ENCODE measurements at places on chromosomes 3 and 15.

- no peak for DNase-seq
- no peak overlapping the region for H3K4me3 ChIP-seq
- no peak overlapping the region for H3K27ac ChIP-seq
- H3K4me1 ChIP-seq = peaks cover 12% of the 10 kb centered on the region
Measured at GRCh38 chr3:9230596-9230995, 18.9 kb downstream of the SRGAP3 start.

DNA sequence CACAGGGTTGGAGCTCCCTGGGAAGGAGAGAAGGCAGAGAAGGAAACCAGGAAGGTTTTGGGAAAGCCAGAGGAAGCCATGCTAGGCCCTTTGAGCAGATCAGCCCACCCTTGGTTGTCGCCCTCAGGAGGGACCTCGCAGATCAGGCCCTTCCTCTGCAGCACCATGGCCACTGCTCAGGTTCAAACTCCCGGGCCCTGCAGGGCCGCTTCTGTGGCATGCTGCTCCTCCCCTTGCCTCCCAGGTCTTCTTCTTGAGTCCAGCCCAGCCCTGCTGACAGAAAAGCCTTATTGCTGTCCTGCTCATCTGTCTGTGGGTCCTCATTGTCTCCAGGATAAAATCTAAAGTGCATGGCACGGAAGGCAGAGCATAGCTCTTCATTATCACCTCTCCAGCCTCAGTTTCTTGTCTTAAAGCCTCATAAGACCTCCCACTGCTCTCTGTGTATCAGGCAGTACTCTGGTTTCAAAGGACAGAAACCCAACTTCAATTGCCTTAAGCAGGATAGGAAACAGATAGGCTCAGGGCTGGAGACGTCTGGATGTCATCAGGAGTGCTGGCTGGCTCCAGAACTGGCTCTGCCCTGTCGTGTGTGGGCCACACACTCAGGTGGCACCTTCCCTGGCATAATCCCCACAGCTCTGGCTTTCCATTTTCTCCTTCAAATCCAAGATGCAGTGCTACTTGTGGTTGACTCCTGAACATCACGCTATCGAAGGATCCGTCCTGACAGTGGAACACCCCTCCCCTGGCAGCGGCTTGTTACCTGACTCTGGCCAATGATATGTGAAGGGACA, 118.5 kb downstream of the EEFSEC start:
- H3K27ac ChIP-seq = no peak overlapping the region
- peak; percentile 70 for DNase-seq
- peaks cover 5% of the 10 kb centered on the region for H3K4me1 ChIP-seq
- H3K27me3 ChIP-seq = no peaks in the 10 kb centered on the region
- no peaks in the 10 kb centered on the region for H3K36me3 ChIP-seq

DNA sequence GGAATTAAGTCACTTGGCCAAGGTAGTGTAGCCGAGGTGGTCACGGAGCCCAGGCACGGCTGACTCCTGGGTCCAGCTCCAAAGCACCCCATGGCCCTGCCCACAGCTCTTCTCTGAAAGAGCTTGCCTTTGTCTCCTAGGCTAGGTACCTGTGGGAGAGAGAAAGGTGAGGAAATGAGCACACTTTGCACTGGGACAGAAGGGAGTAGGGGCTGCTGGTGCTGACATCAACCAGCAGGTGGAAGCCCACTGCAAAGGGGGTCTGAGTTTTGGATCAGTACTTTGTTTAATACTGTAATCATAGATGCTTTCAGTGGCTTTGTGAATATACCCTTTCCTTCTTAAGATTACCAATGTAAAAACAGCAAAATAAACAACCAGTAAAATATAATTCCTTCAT, 128.3 kb upstream of the EIF1B start:
- no peaks in the 10 kb centered on the region for H3K36me3 ChIP-seq
- no peak overlapping the region for H3K4me3 ChIP-seq
- no peak overlapping the region for H3K27ac ChIP-seq
- H3K4me1 ChIP-seq = no peaks in the 10 kb centered on the region
- no peak for DNase-seq

DNA sequence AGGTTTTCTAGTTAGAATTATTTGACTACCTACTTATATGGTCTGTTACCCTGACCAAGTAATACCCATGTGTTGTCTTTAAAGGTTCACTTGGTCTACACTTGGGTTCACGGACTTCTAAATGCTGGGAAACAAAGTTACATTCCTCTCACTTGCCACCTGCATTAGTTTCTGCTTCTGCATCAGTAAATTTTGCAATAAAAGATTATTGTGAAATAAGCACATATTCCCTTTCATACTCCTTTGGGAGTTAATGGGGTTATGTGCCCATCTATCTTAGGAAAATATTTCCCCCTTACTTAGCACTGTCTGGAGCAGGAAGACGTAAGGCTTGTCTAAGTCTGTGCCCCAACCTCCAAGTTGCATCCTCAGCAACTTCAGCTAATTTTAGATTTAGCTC, 160.7 kb downstream of the FRMD5 start:
- H3K27ac ChIP-seq = no peak overlapping the region
- DNase-seq = no peak
- no peaks in the 10 kb centered on the region for H3K27me3 ChIP-seq
- no peak overlapping the region for H3K4me3 ChIP-seq

GRCh38 chr3:175267121-175267531, 408.0 kb downstream of the NAALADL2 start:
- H3K4me1 ChIP-seq = no peaks in the 10 kb centered on the region
- no peak overlapping the region for H3K27ac ChIP-seq
- no peak overlapping the region for H3K4me3 ChIP-seq
- H3K36me3 ChIP-seq = no peaks in the 10 kb centered on the region
- H3K27me3 ChIP-seq = no peaks in the 10 kb centered on the region

- no peaks in the 10 kb centered on the region for H3K36me3 ChIP-seq
- H3K4me1 ChIP-seq = no peaks in the 10 kb centered on the region
- no peak for DNase-seq
Measured at GRCh38 chr3:56316944-56317343, 151.3 kb downstream of the ERC2 start.

DNA sequence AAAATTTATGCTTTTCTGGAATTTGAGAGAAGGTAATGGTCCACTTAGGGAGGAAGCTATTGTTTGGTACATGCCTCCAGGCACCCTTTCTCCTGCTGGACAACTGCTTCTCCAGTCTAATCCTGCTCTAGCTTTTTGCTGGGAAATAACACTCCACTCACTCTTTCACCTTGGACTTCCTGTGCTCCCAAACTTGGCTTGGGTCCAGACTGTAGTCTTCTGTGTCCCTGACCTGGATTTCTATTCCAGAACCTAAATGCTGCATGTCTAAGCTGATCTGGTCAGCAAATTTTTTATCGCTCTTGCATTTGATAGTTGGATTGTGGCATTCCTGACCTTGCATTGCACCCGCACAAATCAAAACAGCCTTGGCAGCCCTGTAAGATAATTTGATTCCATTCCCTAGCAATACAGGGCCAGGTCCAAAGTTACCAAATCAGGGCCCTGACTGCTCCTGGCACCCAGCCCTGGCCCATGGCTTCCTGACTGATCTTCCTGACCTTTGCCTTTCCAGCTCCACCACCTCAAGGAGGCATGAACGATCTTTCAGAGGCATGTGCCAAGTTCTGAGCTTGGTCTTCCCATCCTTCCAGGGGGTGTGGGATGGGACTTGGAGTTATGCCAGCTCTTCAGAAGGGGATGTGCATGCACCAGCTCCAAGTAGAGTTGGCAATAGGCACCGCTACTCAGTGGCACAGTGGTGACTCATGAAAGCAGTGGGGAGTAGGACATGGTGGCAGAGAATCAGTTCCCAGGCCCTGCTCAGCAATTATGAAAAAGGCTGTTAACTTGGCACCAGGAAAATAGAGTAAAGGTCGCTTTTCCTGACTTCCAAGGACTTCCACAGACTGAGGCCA, 43.9 kb upstream of the GOLGA8J start:
- H3K4me3 ChIP-seq = no peak overlapping the region
- H3K36me3 ChIP-seq = no peaks in the 10 kb centered on the region
- no peak for DNase-seq
- no peak overlapping the region for H3K27ac ChIP-seq
- no peaks in the 10 kb centered on the region for H3K4me1 ChIP-seq
- H3K27me3 ChIP-seq = no peaks in the 10 kb centered on the region

GRCh38 chr3:124424396-124424795, 305.9 kb upstream of the UMPS start:
- DNase-seq = no peak
- H3K27ac ChIP-seq = no peak overlapping the region
- H3K4me1 ChIP-seq = peaks cover 12% of the 10 kb centered on the region
- H3K4me3 ChIP-seq = no peak overlapping the region
- no peaks in the 10 kb centered on the region for H3K36me3 ChIP-seq

GRCh38 chr3:138960417-138960852, 13.4 kb downstream of the FOXL2NB start:
- H3K4me1 ChIP-seq = peaks cover 10% of the 10 kb centered on the region
- no peak overlapping the region for H3K27ac ChIP-seq
- H3K27me3 ChIP-seq = no peaks in the 10 kb centered on the region

- H3K27me3 ChIP-seq = no peaks in the 10 kb centered on the region
- no peak overlapping the region for H3K27ac ChIP-seq
- DNase-seq = no peak
Measured at GRCh38 chr15:69530991-69531664, 78.5 kb downstream of the RPLP1 start.

Measured in vagina (tissue), 2 donors.